ENCODE measurements at places on chromosomes 1 and 21. TPM values are rescaled to one million over a fixed set of nuclear protein-coding genes. Genes with fewer than 3 reads are reported as not detected.

DNA sequence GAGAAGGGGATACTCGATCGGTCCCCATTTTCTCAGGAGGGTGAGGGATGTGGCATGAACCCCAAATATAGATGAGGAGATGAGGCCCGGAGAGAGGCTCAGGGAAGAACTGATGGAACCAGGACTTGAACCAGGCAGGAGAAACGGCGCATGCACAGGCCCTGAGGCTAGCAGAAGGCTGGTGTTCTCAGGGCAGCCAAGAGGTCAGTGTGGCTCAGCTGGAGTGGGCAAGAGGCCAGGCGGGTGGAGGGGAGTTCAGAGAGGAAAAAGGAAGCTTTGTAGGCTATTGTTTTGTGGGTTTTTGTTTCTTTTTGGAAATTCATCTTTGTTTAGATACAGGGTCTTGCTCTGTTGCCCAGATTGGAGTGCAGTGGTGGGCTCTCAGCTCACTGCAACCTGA, 122.0 kb downstream of the LACTBL1 start:
- no peak for DNase-seq

DYNLT5 gene
- 3.3 TPM for polyA plus RNA-seq

VCAM1 gene
- 33.5 TPM for polyA plus RNA-seq

- DNase-seq, result no peak
Measured at GRCh38 chr1:54714881-54715492, 674 bp upstream of the TTC4 start.

GRCh38 chr1:74733604-74734484, 892 bp downstream of the TYW3 start:
- peak; percentile 76 for DNase-seq

- DNase-seq, result no peak
Measured at GRCh38 chr1:9207086-9207485, 27.5 kb upstream of the H6PD start.

CRYAA gene
- not detected for polyA plus RNA-seq

GRCh38 chr1:72357411-72357810, 75.1 kb upstream of the NEGR1 start:
- DNase-seq, result no peak

DNA sequence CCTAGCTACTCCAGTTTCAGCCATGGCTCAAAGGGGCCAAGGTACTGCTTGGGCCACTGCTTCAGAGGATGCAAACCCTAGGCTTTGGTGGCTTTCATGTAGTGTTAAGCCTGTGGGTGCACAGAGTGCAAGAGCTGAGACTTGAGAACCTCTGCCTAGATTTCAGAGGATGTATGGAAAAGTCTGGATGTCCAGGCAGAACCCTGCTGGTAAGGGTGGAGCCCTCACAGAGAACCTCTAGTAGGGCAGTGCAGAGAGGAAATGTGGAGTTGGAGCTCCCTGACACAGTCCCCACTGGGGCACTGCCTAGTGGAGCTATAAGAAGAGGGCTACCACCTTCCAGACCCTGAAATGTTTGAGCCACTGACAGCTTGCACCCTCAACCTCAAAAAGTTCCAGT, 16.2 kb downstream of the RIIAD1 start:
- no peak for DNase-seq

WNT9A gene
- 1.2 TPM for polyA plus RNA-seq

- no peak for DNase-seq
Measured at GRCh38 chr1:210311726-210312493, 16.8 kb upstream of the HHAT start.

- no peak for DNase-seq
Measured at GRCh38 chr1:115238336-115239147, 99.5 kb downstream of the NGF start.

DNA sequence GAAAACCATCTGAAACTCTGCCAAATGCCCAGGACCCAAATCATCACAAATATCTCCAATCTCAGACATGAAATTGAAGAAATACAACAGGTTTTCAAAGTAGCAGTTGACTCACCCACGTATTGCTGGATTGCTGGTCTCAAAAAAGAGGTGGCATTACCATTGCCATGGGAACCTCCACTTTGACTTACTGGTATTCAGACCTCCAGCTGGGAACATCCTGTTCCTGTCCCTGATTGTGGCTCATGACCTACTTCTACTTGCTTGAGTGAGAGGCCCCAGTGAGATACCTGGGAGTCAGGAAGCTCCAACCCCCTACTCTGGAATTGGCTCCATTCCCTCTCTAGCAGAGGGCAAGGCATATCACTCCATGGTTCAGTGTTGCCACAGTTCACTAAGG, 64.6 kb downstream of the NMNAT2 start:
- no peak for DNase-seq

DNA sequence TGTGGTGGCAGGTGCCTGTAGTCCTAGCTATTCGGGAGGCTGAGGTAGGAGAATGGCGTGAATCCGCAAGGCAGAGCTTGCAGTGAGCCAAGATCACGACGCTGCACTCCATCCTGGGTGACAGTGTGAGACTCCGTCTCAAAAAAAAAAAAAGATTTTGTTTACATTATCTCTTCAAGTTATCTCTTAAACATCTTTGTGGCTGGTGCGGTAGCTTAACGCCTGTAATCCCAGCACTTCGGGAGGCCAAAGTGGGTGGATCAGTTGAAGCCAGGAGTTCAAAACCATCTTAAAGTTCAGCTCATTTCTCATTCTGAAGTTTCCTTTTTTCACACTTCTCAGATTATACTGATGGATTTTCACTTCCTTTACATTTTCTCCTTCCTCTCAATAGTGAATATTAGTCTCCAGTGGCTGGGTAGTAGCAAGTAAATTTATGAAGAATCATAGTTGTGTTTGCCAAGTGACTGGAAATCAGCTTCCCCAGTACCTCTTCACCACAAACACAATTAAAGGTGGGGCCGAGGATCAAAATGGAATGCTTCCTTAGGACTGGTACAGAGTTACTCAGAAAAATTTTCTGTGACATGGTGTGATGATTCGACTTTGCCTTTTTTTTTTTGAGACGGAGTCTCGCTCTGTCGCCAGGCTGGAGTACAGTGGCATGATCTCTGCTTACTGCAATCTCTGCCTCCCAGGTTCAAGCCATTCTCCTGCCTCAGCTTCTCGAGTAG, 13.8 kb downstream of the PIP5K1A start:
- no peak for DNase-seq

TACSTD2 gene
- 19.1 TPM for polyA plus RNA-seq

LYPD8 gene
- polyA plus RNA-seq, result not detected

DNA sequence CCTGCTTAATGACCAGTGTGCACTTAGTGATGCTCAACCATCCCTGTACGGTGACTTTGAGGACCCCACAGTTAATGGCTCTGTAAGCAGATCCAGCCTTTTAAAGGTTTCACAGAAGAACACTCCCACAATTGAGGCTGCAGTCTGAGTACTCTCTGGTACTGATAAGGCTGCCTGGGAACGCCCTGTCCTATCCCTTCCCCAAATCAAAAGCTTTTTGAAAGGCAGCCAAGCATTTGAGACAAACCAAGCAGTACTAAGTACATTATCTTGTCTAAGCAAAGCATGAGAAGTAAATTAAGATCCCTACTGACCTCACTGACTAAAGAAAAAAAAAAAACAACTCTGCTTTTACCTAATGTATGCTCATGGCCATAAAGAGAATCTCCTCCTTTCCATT, 60.7 kb downstream of the SH3GLB1 start:
- DNase-seq, result no peak

- DNase-seq, result no peak
Measured at GRCh38 chr1:116211294-116211693, 100.1 kb downstream of the MAB21L3 start.

- DNase-seq, result no peak
Measured at GRCh38 chr1:178361847-178362246, 134.9 kb downstream of the CLEC20A start.

GRCh38 chr1:178885869-178886268, 15.0 kb upstream of the ANGPTL1 start:
- DNase-seq, result no peak

DNA sequence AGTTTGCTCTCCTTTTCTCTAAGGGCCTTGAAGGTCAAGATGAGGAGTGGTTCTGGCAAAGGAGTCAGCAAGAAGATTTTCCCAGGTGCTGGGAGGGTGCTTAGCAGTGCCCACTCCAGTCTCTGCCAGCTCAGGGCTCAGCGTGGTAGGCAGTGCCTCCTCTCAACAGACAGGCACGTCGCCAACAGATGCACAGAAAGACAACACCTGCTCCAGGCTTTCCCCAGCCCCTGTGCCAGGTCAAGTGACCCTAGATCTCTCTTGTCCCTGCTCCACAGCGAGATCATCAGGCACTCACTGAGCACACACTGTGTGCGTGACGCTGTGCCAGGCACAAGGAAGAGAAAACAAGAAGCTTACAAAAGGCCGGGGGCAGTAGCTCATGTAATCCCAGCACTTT, 86.0 kb downstream of the CASZ1 start:
- DNase-seq, result no peak

CFHR1 gene
- polyA plus RNA-seq, result 0.25 TPM

All from renal cortex interstitium (tissue), 15 donors.